ENCODE measurements at places on chromosomes 13 and 19.

DNA sequence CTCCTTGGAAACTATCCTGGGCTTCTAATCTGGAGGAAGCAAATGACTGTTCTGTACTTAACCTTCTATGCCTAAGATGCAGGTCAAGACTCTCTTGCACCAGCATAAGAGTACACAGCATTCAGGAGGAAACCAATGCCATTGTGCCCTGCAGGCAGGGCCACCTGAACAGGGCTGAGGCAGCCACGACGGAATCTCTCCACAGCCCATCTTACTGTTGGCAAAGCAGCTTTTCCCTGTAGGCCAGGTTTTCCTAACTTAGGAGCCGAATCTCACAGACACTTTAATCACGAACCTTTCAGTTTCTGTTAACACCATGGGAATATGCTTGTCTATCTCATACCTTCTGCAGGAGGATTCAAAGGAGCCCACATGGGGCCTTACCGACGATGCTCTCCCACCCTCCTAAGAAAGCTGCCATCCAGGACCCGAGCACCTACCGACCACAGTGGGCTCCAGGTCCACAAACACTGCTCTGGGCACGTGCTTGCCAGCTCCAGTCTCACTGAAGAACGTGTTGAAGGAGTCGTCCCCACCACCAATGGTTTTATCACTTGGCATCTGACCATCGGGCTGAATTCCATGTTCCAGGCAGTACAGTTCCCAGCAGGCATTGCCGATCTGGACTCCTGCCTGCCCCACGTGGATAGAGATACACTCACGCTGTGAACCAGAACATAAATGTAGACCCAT lies 2.6 kb downstream of the TUBA3C start:
- DNase-seq: no peak

DNA sequence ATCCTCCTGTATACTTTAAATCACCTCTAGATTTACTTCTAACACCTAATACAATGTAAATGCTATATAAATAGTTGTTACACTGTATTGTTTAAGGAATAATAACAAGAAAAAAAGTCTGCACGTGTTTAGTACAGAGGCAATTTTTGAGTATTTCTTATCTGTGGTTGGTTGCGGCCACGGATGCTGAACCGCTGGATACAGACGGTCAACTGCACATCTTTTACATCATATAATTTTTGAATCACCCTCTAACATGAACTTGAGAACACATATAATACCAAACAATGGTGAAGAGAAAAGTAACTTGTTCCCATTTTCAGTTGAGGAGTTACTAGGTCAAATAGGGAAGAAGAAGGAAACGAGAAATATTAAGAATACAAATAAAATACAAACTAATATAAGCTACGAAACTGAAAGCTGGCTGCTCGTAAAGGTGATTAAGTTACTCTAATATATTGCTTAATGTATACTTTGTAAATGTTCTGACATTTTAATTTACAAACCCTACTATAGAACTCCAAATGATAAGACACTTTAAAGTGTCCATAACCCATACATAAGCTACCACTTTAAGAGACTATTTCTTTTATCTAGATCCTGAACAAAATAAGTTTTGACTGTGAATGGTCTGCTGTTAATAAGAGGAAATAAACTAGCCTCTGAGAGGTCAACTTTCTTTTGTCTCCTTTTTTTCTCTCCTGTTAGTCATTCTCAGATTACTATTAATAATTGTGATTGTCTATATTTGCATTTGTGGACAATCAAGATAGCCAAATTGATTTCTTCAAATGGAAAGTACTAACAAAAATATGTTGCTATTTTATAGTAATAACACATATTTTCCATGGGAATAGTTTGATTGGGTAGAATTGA lies 457.4 kb downstream of the DIAPH3 start:
- DNase-seq: no peak

DNA sequence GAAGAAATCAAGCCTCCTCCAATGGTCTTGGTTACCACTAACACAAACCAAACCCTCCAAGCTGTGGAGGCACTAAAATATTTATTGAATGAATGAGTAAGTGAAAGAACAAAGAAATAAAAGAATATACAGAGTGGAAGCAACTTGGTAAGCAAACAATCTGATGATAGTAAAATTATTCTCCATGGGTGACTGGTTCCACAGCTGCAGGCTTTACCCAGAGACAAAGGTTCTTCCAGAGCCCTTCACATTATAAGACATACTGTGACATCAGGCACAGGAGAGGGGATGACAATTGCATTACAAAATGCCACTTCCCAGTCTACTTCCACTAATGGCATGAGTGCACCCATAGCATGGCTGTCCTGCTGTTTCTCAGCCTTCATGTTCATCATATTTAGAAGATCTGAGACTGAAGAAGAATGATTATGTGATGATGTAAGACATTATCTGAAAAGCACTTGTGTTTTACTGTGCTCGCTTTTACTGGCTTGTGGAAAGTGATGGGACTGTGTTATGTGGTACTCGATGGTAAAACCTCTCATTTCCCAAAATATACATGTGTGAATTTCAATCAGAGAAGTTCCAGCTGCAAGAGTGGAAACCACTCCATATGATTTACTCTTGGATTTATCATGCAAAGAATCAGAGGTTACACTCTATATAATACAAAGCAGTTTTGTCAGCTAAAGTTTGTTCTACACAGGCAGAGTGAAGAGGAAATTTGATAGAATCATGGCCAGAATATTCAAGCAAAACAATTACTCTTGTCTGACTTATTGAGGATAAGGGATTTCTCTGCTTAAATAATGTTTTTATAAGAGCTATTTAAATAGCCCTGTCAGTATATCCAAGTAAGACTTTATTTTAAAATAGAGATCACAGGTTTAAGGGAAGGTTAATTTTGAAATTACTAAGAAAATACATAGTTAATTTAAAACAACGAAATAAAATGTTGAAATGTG lies 220.2 kb upstream of the NBEA start:
- no peak for DNase-seq

GRCh38 chr19:51227966-51228365 lies 3.1 kb downstream of the CD33 start:
- no peak for DNase-seq

Measured in ecto neural progenitor cell (in vitro differentiated cells).